ENCODE measurements at places on chromosomes 5 and 9.

DNA sequence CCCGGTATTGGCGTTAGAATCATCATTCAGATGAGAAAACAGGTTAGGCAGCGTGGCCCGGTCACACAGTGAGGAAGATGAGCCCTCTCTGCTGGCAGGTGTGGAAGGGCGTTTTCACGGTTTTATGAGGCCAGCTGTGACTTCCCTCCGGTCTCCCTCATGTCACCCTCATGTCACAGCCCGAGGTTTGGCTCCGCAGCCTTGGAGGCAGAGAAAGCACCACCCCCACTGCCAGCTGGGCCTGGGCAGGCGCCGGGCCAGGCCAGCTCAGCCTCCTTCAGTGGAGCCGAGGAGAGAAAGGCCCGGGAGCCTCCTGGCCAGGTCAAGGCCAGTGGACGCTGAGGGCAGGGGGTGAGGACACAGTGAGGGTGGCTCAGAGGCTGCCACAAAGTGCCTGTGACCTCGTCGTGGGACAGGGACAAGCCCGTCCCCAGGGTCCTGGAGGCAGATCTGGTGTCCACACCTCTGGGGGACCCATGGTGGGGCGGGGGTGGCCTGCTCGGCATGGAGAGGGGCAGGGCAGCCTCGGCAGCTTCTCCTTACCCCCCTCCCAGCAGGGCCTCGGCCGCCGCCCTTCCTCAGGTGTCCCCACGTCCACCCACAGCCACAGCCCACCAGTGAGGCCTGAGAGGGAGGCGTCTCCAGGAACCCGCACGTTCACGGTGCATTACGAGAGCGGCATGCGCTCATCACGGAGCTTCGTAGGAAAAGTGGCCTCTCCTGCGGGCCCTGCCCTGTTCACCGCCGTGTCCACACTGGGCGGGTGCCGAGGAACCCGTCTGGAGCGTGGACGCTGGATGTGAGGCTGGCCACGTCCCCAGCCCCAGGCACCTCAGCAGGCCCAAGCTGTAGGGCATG is 32.2 kb downstream of the EXD3 start:
- DNase-seq = no peak

GRCh38 chr9:113352411-113352810 is 3.1 kb downstream of the BSPRY start:
- no peak for DNase-seq

DNA sequence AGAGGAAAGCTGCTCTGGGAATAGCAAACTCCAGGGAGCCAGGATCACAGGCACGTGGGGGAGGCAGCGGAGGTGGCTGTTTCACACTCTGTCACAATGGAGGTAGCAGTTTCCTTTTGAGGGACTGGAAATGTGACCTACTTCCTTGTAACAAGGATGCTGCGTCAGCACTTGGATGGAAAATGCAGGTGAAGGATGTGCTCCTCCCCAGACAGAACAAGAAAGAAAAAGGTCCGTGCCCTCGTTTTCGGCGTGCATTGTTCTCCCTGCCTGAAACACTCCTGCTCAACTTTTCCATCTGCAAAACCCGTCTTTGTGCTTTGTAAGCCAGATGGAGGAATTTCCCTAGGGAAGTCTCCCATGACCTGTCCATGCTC is 55.1 kb upstream of the SH3PXD2B start:
- no peak for DNase-seq

DNA sequence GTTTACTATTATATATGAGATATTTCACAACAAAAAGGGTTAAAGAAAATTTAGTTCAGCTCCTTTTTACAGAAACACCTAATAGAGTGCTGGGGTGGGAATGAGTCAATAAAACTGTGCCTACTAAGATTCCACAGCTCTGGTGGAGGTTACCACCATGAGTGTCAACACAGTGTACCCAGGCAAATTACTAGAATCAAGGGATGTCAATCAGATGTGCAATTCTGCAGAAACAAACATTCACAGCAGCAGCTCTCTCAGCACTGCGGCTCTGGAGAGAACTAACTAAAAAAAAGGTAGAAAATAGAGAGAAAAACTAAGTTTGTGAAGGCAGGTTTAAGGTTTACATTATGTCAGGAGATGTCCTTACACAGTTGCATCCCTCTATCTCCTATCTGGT is 1313.0 kb downstream of the MAT2B start:
- DNase-seq = no peak

DNA sequence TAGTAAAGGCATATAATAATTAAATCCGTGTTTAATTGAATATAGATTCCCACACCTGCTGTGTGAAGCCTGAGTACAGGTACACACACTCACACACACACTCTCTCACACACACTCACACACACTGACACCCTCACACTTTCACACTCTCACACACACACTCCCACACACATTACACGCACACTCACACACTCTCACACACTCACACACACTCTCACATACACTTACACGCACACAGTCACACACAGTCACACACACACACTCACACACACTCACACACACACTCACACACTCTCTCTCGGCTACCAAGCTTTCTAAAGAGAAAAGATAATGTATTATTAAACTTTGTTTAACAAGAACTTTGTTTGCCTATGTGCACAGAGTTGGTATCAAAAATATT is 195.1 kb upstream of the CTNND2 start:
- DNase-seq = no peak

DNA sequence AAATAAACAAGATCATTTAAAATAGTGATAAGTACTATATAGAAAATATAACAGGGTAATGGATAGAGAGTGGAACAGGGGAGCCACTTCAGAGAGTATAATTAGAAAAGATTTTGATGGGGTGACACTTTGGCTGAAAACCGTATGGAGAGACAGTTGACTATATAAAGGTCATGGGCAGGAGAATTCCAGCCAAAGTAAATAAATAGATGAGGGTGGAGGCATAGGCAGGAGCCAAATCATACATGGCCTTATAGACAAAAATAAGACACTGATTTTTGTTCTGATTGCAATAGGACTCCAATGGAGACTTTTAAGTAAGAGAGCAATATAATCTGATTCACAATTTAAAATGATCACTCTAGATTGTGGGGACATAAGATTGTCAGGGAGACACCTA is 37.5 kb upstream of the NUDT12 start:
- DNase-seq = no peak

- DNase-seq = peak; percentile 20
Measured at GRCh38 chr5:141477815-141478214, 2.0 kb downstream of the PCDHGC3 start.

DNA sequence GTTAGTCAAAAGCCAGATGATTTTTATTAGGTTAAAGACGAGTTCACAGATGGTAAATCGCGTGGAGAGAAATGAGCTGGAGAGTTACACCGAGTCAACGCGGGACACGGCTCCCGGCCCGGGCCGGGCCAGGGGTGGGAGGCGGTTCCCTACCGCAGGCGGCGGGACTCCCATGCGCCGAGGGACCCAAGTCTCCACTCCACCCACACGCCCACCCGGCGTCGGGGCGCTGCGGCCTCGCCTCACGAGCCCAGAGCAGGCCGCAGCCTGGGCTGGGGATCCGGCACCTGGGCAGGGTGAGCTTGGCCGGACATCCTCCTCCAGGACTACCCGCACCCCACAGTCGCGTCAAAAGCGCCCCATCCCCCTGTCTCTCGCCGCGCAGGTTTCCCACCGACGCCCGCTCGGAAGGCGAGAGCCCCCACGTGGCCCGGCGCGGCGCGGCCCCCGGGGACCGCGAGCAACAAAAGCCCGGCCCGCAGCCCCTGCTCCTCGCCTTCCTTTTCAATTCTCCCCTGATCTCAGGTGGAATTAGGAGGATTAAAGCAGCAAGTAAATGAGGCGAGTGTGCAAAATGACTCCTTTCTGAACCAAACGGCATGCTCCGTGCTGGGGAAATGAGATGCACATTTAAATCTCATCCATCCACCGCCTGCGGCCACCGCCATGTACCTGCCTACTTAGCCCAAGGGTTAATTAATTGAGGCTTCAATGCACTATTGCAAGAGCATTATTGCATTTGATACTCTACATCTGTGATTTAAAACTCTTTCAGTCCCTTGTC is 196.5 kb upstream of the TBCA start:
- DNase-seq = no peak

GRCh38 chr5:111116550-111116949 is 24.4 kb downstream of the WDR36 start:
- no peak for DNase-seq

GRCh38 chr5:111829701-111830100 is 72.7 kb upstream of the NREP start:
- peak; percentile 77 for DNase-seq

DNA sequence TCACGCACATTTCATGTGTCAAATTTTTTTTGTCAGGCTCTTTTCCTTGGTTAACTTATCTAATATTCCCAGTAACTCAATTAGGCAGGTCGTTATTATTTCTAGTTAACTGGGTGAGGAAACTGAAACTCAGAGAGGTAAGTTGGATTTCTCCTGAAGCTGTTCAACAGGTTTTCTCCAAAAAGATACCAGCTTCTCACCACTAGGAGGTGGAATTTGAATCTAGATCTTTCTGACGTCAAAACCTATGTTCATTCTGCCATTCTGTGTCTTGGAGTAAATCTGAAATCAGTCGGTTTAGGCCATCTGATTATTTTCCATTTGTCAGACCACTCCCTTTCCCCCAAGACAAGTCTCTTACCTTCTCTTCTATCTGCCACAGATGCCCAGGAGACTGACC is 572.9 kb downstream of the ACTL7B start:
- DNase-seq = peak; percentile 23

DNA sequence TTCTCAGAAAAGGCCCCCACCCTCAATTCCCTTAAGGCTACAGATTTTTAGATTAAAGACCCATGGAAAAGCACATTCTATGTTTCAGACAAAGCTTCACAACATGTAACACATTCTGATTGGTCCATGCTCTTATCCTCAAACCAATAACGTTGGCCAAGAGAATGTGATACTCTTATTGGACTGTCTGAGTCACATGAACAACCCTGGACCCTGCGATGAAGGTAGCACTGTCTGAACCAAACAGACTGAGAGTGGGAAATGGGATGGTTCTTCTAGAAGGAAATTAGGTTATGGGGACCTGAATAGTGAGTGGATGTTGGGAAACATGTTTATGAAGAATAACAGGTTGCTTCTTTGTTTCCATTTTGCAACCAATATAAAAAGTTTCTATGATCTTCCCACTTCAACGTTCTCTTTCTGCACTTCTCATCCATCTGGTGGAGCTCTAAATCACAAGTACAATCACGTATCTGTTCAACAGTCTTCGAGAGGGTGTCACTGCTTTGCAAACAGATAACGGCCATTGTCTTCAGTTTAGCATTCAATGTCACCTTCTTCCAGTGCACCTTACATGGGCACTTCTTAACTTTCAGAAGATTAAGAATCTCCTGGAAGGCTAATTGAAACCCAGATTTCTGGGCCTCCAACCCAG is 81.6 kb downstream of the PTCH1 start:
- DNase-seq = no peak

- DNase-seq = peak; percentile 60
Measured at GRCh38 chr9:112894041-112894440, 3.4 kb upstream of the SLC46A2 start.

DNA sequence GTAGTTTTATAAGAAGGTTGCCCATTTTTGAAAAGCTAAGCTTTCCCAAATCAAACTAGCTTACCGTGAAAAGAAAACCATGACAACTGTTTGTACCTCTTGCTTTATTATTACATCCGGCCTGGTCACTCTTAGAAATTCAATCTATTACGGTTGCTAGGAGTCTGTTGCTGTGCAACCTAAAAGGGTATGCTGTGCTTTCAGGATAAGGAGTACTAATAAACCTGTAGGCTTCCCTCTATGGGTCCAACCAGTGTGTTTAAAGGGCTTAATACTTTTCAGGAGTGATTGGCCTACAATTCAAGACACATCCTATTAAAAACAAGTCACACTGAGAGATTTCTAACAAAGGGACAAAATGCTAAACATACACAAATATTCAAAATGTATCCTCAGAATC is 27.1 kb downstream of the RFX3 start:
- peak; percentile 43 for DNase-seq

DNA sequence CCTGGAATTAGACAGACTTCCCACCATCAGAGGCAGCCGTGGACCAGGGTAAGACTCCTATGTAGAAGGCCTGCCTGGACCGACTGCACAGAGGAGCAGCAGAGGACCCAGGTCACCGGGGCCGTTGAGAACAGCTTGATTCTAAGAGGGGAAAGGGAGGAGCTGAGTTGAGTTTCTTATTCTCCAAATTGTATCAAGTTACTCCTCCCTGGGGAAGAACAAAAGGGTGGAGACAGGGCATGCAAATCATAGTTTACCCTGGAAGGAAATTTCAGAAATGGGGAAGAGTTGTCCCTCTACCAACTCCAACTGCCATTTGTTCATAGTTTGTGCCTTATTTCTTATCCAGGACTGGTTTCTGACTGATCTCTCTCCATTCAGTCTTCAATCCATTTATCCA is 20.9 kb upstream of the SLC31A2 start:
- no peak for DNase-seq

- DNase-seq = no peak
Measured at GRCh38 chr5:178527458-178528307, 62.5 kb downstream of the COL23A1 start.

DNA sequence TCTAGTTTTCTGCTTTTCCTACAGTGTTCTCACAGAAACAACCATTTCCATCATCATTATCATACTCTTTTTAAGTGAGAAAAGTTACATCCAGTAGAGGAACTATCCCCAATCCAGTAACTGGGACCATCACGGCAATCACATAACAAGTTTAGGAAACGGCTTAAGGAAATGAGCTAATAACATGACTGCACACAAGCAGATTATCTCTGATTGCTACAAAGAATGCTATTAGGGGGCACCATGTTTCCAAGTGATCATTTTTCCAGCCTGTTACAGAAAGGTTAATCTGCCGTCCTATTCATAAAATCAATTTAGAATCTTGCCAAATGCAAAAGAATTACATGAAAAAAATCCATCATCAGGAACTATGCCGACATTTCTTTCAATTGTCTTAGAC is 94.6 kb downstream of the EFNA5 start:
- DNase-seq = no peak

- no peak for DNase-seq
Measured at GRCh38 chr9:133759146-133759900, 21.2 kb upstream of the SARDH start.

DNA sequence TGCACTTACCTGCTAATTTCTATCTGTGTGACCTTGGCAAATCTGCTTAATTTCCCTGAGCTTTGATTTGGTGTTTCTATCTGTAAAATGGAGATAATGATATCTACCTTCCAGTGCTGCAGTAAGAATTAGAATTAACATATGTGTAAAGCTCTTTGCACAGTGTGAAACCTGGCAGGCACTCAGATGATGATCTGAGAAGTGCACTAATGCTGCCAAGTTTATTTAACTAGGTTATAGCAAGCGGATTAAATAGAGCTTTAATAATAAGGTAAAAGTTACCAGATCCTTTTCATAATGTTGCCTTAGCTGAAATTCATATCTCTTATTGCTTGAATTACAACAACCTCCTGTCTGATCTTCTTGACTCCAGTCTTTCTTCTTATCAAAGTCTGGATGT is 315.3 kb upstream of the CD180 start:
- no peak for DNase-seq

GRCh38 chr5:56244627-56245026 is 11.5 kb upstream of the ANKRD55 start:
- peak; percentile 14 for DNase-seq

DNA sequence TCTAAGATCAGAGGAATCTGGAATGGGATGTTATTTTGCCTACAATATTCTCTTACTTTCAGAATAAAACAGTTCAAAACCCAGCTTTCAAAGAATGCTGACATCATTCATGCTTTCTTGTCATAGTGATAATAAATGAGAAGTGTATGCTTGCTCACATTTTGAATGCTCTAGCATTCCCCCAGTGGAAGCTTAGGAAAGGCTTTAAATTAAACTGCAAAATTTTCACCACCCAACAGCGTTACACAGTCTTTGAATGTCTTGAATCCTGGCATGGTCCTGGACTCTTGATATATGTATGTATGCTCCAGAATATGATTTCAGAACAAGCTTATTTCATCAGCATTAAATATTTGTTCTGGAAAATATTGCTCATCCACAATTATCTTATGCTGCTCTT is 964.3 kb upstream of the NUDT12 start:
- no peak for DNase-seq

Measured in fibroblast of pulmonary artery (primary cell).